ENCODE measurements at places on chromosomes 3 and 15. TPM values are rescaled to one million over a fixed set of nuclear protein-coding genes. Genes with fewer than 3 reads are reported as not detected.

DNA sequence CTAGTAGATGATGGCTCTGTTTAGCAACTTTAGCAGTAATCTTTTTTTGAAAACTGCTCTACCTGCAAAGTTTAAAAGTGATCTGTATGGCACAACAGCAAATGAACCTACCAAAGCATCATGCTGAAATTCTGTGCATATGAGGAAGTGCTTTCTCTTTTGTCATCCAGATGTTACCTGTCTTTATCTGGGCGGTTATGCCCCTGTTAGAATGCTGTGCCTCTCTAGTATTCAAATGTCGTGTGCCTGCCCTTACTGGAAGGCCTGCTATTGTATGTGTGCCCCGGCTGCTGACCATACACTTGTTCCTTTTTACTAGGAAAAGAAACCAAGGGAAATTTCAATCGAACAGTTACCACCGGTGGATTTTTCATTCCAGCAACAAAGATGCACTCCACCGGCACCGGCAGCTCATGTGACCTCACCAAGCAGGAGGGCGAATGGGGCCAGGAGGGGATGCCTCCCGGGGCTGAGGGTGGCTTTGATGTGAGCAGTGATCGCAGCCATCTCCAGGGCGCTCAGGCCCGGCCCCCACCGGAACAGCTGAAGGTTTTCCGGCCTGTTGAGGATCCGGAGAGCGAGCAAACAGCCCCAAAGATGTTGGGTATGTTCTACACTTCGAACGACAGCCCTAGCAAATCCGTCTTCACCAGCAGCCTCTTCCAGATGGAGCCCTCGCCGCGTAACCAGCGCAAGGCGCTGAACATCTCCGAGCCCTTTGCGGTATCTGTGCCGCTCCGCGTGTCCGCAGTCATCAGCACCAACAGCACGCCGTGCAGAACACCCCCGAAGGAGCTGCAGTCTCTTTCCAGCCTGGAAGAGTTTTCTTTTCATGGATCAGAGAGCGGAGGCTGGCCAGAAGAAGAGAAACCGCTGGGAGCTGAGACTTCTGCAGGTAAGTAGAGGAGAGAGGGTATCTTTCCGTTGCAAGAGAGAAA, 61.6 kb downstream of the TMEM39A start:
- DNase-seq = no peak

- DNase-seq = no peak
Measured at GRCh38 chr3:77707281-77707680, 667.4 kb downstream of the ROBO2 start.

DNA sequence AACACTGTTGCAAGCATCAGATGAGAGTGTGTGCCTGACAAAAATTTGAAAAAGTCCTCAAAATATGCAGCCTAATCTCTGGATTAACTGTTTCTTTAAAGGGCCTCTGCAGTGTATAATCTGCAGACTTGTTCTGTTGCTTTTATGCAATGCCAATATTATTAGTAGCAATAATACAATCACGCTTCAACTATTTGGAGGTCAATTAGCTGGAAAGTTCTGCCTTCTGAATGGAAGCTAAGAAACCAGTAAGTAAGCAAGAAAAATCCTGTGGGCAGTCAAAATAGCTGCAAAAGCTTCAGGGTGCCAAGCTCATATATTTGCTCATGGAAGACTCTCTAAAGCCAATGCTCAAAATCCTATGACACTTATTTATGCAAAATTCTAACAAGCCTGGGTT, 153.2 kb upstream of the NR2F2 start:
- no peak for DNase-seq

DNA sequence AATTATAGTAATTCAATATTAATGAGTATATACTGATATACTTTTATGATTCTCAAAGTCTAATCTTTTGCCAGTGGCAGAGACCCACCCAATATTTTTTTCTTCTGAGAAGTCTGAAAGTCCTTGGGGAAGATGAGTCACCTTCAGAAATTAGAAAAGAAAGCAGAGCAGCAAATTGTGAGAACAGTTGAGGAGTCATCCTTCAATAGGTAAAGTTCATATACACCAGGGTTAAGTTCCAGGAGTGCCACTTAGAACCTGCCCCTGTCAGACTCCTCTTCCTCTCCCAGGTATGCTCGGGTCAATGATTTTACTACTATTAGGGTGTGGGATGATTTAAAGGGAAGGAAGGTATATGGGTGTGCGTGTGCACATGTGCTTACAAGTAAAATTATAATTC, 7.1 kb downstream of the CLRN1 start:
- DNase-seq = no peak

The CPA3 gene
- total RNA-seq = not detected

DNA sequence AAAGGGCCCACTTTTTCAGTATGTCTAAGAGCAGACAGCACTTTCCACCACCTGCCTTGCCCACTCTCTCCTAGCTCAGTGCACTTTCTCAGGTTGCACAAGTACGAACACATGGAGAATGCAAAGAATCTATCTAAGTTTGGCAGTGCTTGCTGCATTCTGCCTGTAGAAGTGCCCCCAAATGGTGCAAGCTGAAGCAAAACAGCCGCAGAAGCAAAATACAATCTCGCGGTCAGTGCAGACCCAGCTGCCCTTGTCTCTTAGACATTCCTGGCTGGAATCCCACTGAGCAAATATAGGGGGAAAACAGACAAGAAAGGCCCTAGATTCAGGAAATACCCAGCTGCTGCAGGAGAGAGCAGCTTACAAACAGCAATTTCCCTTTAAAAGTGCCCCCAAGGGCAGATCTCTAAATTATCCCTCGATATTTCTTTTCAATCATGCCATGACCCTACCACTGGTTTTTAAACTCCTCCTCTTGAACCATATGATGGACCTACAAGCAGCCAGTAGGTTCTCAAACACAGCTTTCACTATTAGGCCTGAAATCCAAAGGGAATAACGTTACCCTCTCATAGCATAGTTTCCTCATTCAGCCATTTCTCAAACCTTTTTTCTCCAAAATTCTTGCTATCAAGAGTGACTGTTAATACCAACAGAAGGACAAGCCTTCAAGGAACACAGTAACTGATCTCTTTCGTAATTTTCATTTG, 67.0 kb downstream of the TNIK start:
- DNase-seq = no peak

GRCh38 chr3:46624975-46625490, 12.7 kb downstream of the FAM240A start:
- DNase-seq = no peak

The ATOSA gene
- total RNA-seq = 8.7 TPM

DNA sequence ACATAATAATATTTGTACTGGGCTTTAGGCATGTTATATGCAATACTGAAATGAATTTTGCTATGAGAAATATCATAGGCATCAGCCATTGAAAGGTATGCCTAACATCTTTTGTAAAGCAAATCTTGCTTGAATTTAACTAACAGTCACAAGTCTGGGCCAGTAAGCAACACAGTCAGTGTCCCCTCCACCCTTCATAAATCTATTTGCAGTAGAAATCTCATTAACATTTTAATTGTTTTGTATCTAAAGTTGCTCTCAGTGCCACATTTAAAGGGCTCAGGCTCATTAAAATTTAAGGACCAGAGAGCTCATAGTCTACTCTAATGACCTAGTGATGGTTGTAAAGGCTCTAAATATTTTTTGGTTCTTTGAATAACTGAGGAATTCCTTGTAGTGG, 167.2 kb upstream of the GOLIM4 start:
- DNase-seq = no peak
